ENCODE measurements at places on chromosomes 5 and 9. TPM values are rescaled to one million over a fixed set of nuclear protein-coding genes. Genes with fewer than 3 reads are reported as not detected.

- H3K36me3 ChIP-seq: no peaks in the 10 kb centered on the region
- no peak for DNase-seq
- H3K27ac ChIP-seq: no peak overlapping the region
- H3K4me3 ChIP-seq: no peak overlapping the region
- H3K4me1 ChIP-seq: no peaks in the 10 kb centered on the region
Observed at GRCh38 chr5:170293273-170293672, 4.3 kb downstream of the LCP2 start.

The PCDHGB4 gene
- total RNA-seq: 16.6 TPM

The SECISBP2 gene
- 88.1 TPM for total RNA-seq

The PDCD1LG2 gene
- total RNA-seq: not detected

Data from GM23338 (cell line).